ENCODE measurements at places on chromosomes 11 and 22.

DNA sequence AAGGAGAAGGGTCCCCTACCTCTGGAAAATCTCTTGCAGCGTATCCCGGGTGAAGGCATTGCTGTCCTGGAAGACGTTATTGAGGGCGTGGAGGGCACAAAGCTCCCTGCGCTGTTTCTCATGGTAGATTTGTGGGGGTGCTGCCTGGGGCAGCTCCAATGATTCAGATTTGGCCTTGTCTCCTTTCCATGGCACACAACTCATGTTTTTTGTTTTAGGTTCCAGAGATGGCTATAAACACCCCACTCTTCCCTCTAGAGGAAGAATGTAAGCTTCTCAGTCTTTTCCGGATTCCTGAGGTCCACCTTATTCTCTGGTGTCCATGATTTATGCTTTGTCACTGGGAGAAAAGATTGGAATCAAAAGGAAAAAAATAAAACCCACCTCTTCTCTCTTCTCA lies 959 bp downstream of the JOSD1 start:
- peak; percentile 38 for DNase-seq

GRCh38 chr11:1763796-1764661 lies at the start of gene CTSD:
Gene CTSD, minus strand, starts transcription at chr11:1763927. Its CDS starts 68 bp downstream, at chr11:1763859.
- DNase-seq, result peak; percentile 99

DNA sequence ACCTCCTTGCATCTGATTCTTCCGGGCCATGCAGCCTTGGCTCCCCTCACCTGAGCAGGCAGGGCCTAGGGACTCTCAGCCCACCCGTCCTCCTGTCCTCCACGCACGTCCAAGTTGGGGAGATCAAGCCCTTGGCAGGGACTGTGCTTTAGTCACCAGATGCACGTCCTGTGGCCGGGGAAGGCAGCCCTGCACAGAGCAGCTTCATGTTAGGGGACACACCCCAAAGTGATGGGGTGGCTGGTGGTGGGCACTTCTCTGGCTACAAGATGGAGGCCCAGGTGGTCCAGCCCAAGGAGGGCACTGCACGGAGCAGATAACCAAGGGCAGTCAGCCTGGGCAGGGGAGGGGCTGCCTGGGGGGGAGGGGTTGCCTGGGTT lies 1.2 kb downstream of the MUC5B start:
- DNase-seq, result no peak

- no peak for DNase-seq
Observed at GRCh38 chr11:25710975-25711374, 621.0 kb upstream of the ANO3 start.

- no peak for DNase-seq
Observed at GRCh38 chr11:111427471-111427912, 48.4 kb upstream of the POU2AF1 start.

- no peak for DNase-seq
Observed at GRCh38 chr11:8758619-8759169, 76.1 kb downstream of the RPL27A start.

GRCh38 chr11:62988276-62988675 lies 3.5 kb upstream of the SLC22A6 start:
- DNase-seq, result no peak

DNA sequence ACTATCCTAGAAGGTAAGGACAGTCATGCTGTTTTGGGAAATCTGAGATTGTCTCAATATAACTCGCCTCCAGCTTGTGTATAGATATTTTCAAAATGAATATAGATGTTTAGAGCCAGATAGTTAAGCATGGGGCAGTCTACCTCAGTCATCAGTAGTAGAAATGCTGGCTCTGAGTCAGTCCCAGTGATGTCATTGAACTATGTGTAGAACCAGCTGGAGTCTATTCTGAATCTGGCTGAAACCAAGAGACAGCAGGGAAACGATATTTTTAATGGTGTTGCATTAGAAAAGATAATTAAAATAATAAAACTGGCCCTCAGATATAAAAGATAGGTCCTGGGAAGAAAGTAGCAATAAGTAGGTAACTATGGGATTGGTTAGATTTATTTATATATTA lies 25.9 kb downstream of the PIWIL4 start:
- DNase-seq, result no peak

- no peak for DNase-seq
Observed at GRCh38 chr22:38865201-38866023, 6.6 kb downstream of the CBX6 start.

- no peak for DNase-seq
Observed at GRCh38 chr11:30172883-30173311, 57.9 kb upstream of the FSHB start.

DNA sequence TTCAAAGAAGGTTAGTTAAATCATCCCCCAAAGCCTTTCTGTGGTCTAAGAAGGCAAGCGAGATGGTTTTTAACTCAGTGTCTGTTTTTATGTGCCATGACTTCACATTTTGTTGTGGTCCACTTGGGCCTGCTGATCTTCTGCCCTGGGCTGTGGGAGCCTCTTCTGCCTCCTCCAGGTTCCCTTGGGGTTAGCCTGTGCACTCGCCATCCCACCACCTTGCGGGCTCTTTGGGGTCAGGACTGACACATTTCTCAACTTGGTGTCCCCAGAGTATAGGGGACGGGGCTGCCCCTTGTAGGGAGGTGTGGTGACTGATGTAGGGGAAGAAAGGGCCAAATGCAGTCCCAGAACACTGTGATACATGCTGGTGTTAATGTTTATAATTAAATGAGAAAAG lies 207.0 kb downstream of the TBC1D22A start:
- DNase-seq, result no peak

DNA sequence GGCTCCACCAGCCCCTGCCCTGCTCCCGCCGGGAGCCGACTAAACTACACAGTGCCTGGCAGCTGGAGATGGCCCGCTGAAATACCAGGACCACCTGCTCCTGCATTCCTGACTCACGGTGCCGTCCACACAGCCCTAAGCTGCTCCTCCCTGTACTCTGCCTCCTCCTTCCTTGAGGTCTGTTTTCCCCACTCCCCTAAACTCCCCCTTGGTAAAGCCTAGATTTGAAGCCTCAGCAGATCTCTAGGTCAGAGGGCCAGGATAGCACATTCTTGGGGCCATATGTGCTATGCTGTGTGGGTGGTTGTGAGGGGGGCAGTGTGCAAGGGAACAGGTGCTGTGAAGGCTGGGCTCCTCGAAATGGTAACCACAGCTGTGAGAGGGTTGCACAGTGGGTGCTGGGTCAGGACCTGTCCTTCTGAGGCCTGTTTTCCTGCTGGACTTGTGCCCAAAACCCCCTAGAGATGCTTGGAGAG lies 9.7 kb downstream of the LRFN4 start:
- no peak for DNase-seq

DNA sequence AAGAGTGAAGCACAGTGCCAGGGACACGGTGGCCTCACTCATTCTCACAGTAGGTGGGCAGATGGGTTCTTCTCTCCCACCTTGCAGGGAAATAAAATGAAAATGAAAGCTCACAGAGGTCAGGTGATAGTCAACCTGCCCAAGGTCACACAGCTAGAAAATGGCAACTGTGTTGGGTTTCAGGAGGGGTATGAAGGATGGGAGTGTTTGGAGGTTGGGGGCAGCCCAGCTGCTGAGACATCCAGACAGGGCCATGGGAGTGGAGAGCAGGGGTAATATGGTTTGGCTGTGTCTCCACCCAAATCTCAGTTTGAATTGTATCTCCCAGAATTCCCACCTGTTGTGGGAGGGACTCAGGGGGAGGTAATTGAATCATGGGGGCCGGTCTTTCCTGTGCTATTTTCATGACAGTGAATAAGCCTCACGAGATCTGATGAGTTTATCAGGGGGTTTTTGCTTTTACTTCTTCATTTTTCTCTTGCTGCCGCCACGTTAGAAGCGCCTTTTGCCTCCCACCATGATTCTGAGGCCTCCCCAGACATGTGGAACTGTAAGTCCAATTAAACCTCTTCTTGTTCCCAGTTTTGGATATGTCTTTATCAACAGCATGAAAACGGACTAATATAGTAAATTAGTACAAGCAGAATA lies 247.0 kb downstream of the TENM4 start:
- no peak for DNase-seq

DNA sequence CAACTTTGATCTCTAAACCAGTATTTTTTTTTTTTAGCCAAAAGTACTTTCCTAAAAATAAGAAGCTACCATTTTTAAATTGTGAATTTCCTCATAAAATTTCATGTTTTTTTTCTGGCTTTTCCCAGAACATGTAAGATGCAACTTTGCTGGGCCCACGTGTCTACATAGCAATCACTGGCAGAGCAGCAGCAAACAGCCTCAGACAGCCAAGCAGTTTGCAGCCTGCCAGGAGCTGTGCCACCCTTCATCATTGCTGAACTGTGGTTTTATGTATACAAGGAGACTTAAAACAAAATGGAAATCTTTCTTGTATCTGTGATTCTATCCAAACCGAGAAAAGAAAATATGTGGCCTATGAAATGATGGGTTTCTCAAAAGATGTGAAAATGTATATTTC lies 110.2 kb downstream of the GRIA4 start:
- no peak for DNase-seq

- no peak for DNase-seq
Observed at GRCh38 chr22:43666457-43666856, 145.6 kb downstream of the EFCAB6 start.

DNA sequence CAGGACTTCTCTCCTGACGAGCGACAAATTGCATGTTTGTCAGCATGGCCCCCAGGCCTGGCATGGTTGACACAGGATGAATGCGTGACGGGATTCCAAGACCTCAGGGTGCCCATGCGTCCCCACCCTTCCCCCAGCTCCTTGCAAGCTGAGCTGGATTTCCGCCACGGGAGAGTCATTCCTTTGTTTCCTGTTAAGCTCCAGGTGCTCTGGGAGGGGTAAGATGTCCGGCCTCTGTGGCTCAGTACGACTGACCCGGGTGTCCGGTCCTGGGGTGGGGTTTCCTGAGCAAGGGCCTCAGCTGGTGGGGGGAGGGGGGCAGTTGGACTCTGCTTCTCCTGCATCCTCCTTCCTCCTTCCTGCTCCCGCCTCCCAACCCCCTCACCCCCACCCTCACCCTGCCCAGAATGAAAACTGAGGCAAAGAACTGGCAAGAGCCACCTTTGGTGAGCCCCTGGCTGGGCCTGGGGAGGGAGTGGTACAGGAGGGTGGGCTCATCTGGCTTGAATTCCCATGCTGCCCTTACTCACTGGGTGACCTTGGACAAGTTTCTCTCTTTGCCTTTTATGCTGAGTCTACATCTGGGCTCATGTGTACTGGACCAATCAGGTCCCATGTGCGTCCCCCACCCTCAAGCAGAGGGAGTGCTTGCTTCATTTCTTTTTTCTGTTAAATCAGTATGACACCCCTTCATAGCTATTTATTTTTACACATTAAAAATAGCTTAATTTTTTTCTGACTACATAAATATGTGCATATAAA lies 2.5 kb downstream of the CDC42EP2 start:
- no peak for DNase-seq

GRCh38 chr11:9315078-9315688 lies 790 bp upstream of the TMEM41B start:
- DNase-seq, result no peak

- peak; percentile 41 for DNase-seq
Observed at GRCh38 chr11:17479284-17480214, 2.9 kb upstream of the ABCC8 start.

GRCh38 chr11:12789596-12790215 lies 115.5 kb downstream of the TEAD1 start:
- no peak for DNase-seq

- no peak for DNase-seq
Observed at GRCh38 chr11:116715383-116715782, 57.4 kb downstream of the BUD13 start.

DNA sequence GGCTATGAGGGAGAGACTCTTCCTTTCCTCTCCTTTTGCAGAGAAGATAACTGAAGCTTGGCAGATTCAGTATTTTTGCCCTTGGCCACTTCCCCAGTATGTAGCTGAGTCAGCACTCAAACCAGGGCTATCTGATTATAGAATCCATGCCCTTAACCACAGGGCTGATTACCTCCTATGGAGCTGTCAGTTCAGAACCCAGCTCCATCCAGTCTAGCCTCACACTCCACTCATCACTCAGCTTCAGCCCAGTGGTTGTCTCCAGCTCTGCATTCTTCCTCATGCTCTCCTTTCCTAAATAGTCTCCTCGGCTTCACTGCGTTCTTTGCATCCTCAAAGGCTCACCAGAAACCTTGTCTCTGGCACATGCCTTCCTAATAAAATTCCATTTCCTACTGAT lies 151.6 kb upstream of the BLID start:
- peak; percentile 13 for DNase-seq

- DNase-seq, result no peak
Observed at GRCh38 chr22:40043081-40043480, 48.3 kb downstream of the FAM83F start.

DNA sequence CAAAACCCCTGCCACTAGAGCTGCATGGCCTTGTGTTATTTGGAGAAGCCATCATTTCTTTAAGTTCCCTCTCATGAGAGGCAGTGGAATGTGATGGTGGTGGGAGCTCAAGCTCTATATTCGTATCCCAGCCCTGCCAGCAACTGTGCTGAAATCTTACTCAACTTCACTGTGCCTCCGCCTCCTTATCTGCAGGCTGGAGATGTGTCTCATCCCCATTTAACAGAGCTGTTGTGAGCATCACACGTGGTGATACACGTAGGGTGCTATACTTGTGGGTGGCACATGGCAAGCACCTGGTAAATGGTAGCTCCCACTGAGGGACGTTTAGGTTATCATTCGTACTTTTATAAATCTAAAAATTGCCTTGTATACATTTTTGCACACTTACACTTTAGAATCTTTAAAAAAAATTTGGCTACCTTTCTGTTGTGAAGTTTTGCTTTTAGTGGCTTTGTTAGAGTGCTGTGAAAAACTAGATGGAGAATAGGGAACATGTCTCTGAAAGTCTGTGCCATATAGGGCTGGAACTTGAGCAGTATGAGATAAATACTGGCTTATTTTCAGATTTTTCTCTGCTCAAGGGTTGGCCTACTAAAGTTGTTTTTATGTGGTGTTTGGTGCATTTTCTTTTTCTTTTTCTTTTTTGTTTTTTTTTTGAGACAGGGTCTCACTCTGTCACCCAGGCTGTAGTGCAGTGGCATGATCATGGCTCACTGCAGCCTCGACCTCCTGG lies 23.2 kb downstream of the TNRC6B start:
- no peak for DNase-seq

Measured in hepatic stellate cell (primary cell).